Esophagus mucosa (tissue), 1 donor: ENCODE measurements at places on chromosomes 6 and 20.
A peak's percentile ranks its signal among the peaks of the same experiment; 100 is the strongest.

DNA sequence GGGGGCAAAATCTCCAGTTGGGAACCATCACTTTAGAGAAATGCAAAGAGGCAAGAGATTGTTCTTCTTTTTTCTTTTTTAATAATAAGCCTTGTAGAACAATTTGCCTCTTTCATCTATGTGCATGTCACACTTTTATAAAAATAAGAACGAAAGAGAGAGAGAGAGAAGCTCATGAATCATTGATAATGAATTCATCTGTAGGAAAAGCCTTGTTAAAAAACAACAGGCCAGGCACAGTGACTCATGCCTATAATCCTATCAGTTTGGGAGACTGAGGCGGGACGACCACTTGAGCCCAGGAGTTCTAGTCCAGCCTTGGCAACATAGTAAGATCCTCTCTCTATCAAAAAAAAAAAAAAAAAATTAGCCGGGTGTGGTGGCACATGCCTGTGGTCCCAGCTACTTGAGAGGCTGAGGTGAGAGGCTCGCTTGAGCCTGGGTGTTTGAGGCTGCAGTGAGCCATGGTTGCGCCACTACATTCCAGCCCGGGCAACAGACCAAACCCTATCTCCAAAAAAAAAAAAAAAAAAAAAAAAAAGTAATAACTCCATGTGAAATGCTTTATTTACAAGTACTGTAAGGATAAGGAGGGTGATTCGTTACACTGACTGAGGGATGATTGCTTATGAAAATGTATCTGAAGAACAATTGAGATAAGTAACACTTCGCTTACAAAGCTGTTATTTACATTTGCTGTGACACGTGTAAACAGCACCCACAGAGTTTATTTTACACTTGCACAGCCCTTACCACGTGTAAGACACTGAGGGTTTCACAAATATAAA, 6.0 kb downstream of the CCN5 start:
- no peak for ATAC-seq

DNA sequence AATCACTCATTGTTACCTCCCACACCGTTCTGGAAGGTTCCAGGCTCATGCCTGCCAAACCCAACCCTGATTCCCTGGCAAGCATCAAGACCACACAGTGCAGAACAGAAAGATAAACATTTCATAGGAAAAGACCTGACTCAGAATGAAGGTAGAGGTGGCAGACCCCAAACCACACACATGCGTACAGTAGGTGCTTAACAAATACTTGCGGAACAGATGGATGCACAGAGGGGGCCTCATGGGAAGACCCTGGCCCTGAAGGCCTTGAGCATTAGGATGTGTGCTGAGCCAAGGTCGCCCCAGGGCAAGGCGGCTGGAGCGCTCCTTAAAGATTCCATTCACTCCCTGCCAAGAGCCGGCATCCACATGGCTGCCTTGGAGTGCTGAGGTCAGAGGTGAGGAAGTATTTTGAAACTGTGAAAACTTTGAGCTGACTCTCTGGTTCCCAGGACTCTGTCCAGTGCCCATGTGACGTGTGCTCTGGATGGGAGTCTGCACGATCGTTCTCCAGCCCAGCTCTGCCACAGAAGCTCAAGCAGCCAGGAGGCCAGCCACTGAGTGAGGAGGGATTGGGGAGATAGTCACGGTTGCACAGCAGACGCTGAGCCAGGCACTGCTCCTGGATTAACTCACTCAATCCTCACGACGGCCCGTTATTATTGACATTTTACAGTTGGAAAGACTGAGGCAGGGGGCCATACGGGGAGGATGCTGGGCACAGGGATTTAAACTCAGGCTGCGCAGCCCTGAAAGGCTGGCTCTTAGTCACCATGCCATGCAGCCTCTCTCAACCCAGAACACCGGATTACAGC, 65.5 kb upstream of the AFDN start:
- peak; percentile 42 for ATAC-seq

GRCh38 chr6:36639171-36639808, 39.2 kb upstream of the CDKN1A start:
- no peak for ATAC-seq

- ATAC-seq = peak; percentile 37
Observed at GRCh38 chr6:12136905-12137304, 124.8 kb downstream of the HIVEP1 start.

DNA sequence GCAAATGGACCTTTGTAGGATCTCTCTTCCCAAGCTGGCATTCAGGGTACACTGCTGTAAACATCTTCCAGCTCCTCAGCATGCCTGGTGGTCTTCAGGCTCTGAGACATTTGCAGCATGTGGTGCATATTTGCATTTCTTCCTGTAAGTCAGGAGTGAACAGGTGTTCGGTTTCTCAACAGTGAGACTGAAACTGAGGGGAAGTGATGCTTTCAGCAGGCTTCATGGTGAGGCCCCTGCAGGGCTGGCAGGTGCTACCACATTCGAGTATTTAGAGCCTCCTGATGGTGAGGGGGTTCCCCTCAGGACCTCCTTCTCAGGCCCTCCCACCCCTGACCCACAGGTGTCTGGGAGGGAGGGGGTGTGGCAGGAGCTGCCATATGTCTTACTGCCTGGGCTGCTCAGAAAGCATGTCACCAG, 15.1 kb downstream of the MYBL2 start:
- ATAC-seq = peak; percentile 80

DNA sequence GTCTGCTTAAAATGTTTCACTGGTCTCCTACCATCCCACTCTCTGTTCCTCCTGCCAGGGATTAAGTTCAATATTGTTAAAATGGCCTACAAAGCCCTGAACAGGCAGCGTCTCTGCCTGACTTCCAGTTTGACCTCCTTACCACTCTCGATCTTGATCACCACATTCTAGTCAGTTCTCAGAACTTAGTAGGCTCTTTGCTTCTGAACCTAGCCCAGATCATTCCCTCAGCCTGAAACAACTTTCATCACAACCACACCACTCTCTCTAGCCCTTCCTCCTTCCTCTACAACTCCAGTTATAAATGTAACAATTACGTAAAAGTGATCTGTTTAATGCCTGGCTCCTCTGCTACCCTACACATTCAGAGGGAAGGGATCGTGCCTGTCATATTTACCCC, 53.3 kb downstream of the ATG5 start:
- ATAC-seq = no peak

DNA sequence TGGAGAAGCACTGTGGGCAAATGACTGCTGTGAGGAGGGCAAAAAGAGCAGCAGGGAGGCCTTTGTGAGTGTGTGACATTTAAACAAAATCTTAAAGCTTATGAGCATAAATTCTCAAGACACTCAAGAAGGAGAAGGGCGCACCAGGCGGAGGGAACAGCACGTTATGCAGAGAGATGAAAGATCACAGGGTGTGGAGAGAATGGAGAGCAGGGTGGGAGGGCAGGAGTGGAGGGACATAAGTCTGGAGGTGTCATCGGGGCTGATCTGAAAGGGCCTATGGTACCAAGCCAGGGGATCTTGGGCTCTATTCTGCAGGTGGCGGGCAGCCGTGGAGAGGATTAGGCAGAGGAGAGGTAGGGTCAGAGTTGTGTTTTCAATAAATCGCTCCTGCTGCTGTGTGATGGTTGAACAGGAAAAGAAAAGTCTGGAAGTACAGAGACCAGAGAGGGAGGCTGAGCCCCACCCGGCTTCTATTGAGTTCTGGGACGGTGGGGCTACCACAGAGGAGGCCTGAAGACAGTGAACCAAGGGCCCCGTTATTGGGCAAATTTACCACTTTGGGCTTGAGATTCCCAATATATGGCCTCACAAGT, 24.3 kb upstream of the DLGAP4 start:
- no peak for ATAC-seq

GRCh38 chr6:109073344-109074132, 21.1 kb downstream of the SESN1 start:
- ATAC-seq = peak; percentile 65

DNA sequence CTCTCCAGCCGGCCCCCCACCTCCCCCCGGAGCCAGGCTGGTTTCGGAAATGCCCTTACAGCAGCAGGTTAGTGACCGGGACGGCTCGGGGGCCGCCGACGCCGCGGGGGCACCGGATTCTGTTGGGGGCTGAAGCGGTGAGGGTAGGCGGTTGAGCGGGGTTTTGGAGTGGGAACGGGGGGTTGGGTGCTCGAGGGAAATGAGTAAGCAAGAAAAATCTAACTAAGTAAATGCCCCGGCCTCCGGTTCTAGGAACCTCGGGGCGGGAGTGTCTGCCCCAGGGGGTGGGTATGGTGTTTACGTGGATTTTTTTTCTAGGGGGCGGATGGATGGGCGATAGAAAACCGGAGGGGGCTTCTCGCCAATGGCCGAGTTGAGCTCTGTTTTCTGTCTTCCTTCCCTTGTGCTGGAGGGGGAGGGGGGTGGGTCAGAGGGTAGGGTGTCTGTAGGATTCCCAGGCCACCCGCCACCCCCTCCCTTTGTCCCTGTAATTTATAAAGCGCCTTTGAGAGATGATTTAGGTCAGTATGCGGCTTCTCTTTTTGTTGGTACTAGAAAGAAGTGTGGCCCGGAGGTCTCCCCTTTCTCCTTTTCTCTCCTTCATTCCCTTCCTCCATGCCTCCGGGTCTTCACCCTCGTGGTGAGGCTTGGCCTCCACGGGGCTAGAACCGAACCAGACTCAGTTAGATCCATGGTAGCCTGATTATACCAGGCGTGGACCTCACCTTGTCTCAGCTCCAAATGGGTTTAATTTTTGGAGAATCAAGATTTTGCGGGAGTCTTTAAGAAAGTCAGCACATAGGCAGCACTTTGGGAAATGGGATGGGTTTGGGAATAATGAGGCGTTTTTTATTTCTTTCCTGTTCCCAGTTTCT, 2.3 kb downstream of the E2F3 start:
- ATAC-seq = no peak

GRCh38 chr20:61280217-61280980, 28.3 kb downstream of the CDH4 start:
- no peak for ATAC-seq

- no peak for ATAC-seq
Observed at GRCh38 chr20:55097621-55098020, 622.2 kb downstream of the DOK5 start.

GRCh38 chr6:96157018-96157565, 141.3 kb downstream of the FUT9 start:
- ATAC-seq = no peak

DNA sequence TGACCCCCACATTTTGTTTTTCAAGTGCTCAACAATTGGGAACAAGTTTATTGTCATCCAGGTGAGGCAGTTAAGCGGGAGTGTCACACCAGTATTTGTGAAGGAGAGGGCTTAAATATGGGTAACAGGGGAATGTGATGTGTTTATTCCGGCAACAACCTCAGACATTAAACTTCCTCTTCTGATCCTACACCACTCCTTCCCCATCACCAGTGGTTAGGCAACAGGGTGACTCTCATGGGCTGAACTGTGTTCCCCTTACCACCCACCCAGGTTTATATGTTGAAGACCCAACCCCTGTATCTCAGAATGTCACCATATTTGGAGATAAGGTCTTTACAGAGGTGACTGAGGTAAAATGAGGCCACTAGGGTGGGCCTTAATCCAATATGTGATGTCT, 52.1 kb upstream of the RNF182 start:
- ATAC-seq = peak; percentile 31

DNA sequence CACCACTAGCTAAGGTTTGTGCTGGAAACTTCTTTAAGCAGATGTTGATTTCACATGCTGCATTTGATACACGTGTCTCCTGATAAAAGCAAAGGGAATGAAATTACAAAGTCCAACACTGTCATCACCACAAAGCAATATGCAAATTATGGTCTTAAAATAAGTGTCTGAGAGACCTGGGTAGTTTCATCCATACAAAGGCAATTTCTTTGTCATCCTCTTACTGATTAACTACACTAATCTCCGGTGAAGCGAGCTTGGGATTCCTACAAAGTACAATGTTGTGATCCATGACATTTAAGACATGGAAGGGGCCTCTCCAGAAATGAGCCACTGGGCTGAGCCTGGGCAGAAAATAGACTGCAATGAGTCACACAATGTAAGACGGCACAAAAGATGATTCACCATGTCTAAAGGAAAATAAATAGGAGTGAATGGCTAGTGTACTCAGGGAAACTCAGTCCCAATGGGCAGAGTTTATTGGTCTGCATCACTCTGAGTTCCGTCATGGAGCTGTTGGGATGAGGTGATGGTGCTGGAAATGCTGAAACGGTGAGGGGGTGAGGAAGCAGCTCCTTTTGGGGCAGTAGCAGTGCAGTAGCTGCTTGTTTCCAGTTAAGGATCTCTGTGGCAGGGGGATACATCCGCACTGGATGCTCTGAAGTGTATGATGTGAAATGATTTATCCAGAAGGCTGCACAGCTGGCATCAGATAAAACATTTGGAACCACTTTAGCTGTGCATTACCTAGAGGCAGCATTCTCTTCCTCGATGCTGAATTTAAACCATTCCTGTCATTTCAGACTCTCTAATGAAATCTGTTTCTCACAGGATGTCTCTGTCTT, 103.3 kb downstream of the IBTK start:
- peak; percentile 96 for ATAC-seq

DNA sequence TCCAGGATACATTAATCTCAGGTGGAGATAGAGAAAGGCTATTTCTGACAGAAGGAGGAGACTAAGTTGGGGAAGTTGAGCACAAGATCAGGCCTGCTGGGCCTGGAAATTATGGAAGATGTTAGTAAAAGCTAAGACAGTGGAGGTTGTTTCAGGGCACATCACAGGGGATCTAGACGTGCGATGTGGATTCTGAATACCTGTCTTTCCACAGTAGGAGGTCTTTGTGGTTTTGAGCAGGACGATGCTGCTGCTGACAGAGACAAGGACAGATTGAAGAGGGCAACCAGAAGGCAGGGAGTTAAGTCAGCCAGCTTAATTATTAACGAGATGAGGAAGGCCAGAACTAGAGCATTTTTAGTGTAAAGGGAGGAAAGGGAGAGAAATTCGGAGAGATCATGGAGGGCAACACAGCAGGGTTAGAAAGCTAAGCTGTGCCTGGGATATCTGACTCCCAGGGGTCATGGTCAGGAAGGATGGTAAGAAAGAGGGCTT, 384.9 kb downstream of the MAFB start:
- ATAC-seq = no peak

- no peak for ATAC-seq
Observed at GRCh38 chr20:33660685-33661058, 1.5 kb upstream of the C20orf144 start.
